LHCN-M2 (cell line): ENCODE measurements at places on chromosomes 4 and X. TPM values are rescaled to one million over a fixed set of nuclear protein-coding genes. Genes with fewer than 3 reads are reported as not detected.

ADAM29 gene
- total RNA-seq, result not detected in 2 replicates

TXK gene
- total RNA-seq, result 0.51 and 0.92 TPM in 2 replicates

GABRA4 gene
- total RNA-seq, result not detected in 2 replicates

TKTL2 gene
- total RNA-seq, result not detected in 2 replicates

COMMD8 gene
- total RNA-seq, result 53.9 and 62.1 TPM in 2 replicates

USP27X gene
- 1.6 and 2.1 TPM in 2 replicates for total RNA-seq
